ENCODE measurements at places on chromosomes 13 and 19. TPM values are rescaled to one million over a fixed set of nuclear protein-coding genes. Genes with fewer than 3 reads are reported as not detected.

The VSIG10L gene
- 0.43 TPM for total RNA-seq

The SLITRK6 gene
- under 0.01 TPM for total RNA-seq

The SLITRK5 gene
- under 0.01 TPM for total RNA-seq

The MEIOSIN gene
- total RNA-seq: not detected

The GARIN5A gene
- total RNA-seq: 0.26 TPM

The ZNF724 gene
- total RNA-seq: 1.4 TPM

The POLR2E gene
- total RNA-seq: 89.2 TPM

The TPM4 gene
- 672 TPM for total RNA-seq

The CEACAM5 gene
- not detected for total RNA-seq

The PDE4C gene
- total RNA-seq: 2.9 TPM

The ADM5 gene
- 0.47 TPM for total RNA-seq

The KLK10 gene
- total RNA-seq: not detected

The PTBP1 gene
- 58.3 TPM for total RNA-seq

The KLK5 gene
- not detected for total RNA-seq

The GNG8 gene
- total RNA-seq: not detected

The LRG1 gene
- not detected for total RNA-seq
